ENCODE measurements at places on chromosomes 6 and 20.

DNA sequence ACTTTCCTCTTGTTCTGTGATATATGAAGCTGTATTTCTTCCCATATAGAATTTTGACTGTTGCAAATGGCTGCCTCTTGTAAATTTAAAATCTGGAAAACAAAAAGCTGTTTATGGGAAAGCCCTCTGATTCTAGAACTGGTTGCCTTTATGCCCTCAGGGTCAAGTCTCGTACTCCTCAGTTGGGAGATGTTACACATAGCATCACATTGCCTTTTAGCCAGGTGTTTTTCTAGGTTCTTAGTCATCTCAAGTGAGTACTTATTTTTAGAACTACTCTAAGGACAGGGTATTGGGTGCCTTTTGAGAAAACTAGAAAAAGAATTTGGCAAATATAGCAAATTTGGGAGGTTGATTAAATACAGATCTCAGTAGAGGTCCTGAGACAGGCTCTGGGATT, 58.5 kb downstream of the ANKS1A start:
- no peak for DNase-seq

- DNase-seq, result no peak
Observed at GRCh38 chr6:36116943-36117342, 13.4 kb upstream of the MAPK13 start.

DNA sequence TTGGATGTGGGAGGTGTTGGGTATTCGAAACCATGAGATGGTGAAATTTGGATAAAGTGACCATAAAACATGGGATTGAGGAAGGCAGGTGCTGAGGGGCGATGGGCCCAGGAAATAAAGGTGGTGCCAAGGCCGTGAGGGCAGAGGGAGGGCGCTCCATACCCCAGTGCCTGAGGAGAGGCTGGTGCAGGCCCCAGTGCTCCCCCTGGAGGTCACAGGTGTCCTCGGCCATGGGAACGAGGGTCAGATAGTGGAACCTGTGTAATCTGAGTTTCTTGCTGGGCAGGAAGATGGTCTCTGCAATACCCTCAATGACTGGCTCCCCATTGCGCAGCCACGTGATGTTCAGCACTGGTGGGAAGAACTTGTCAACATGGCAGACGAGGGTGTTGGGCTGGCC, 16.2 kb downstream of the HLA-DPB1 start:
- DNase-seq, result peak; percentile 55

GRCh38 chr6:7933794-7934193, 23.2 kb upstream of the TXNDC5 start:
- no peak for DNase-seq

GRCh38 chr20:63693083-63693732, 3.2 kb upstream of the TNFRSF6B start:
- no peak for DNase-seq

- DNase-seq, result no peak
Observed at GRCh38 chr20:15288106-15288505, 950.7 kb upstream of the FLRT3 start.

GRCh38 chr20:7820897-7821296, 119.4 kb downstream of the HAO1 start:
- DNase-seq, result no peak

GRCh38 chr6:27814665-27815424, 97.4 kb downstream of the OR2B2 start:
- DNase-seq, result peak; percentile 91

DNA sequence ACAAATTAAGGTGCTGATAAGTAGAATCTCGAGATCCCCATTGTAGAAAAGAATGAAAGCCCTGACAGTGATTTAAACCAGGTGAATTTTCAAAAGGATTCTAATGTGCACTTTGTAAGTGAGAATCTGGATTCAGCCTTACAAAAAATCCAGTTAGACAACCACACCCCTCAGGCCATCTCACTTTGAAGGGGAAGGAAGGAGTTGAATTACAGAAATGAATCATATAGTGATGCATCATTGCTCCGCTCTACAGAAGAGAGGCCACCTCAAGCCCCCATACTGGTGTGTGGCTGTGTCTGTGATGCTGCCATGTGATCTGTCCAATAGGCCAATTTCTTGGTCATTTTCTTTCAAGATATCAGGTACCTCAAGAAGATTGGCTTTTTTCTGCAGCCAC, 85.5 kb upstream of the NT5E start:
- peak; percentile 27 for DNase-seq

GRCh38 chr20:63115651-63116411, 100.1 kb downstream of the YTHDF1 start:
- no peak for DNase-seq

DNA sequence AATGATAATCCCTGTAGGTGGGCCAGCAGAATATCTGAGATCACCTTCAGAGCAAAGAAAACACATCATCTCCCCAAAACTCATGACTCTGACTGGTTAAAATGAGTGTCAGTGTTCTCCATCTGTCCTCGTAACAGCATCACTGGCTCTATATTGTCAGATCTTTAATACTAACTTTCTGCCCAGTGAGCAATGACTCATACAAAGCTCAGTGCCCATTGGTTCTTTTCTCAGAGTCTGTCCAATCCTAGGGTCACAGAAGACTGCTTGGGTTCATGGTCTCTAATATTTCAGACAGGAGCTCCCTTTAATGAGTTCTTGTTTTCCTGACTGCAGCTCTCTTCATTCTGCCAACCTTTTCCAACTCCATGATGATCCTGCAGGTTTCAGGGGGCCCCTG, 36.4 kb downstream of the HLA-DPB1 start:
- peak; percentile 61 for DNase-seq

- no peak for DNase-seq
Observed at GRCh38 chr20:33881989-33882388, 70.8 kb downstream of the CHMP4B start.

DNA sequence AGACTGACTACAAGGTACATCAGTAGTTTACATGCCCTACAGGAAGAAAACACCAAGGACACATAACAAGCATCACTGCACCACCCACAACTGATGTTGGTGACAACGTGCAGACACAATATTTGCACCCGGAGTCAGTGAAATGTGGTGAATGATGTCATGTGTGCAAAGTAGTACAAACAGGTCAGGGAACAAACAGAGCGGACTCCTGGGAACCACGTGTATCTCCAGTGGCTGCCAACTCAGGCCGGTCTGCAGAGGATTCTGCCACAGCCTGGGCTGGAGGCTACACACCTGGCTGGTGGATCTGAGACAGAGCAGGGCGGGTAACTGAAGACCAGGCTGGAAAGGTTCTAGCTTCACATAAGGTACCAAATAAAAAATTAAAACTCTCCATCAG, 28.2 kb upstream of the RPS6KA2 start:
- peak; percentile 94 for DNase-seq
